ENCODE measurements at places on chromosomes 2 and 18.

DNA sequence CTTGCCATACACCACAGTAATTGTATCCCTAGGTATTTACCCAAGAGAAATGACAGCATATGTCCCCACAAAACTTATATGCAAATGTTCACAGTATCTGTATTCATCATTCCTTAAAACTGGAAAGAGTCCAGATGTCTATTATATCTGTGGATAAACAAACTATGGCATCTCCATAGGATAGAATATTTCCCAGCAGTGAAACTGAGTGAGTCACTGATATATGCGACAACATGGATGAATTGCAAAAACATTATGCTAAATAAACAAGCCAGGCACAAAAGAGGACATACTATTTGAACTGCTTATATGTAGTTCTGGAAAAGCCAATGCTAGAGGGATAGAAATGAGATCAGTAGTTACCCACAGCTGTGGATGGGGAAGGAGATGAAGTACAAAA, 359.4 kb upstream of the DSEL start:
- no peak for DNase-seq

GRCh38 chr2:42999856-43000241, 207.5 kb upstream of the HAAO start:
- no peak for DNase-seq

GRCh38 chr2:48269117-48269822, 260.7 kb upstream of the STON1 start:
- no peak for DNase-seq

DNA sequence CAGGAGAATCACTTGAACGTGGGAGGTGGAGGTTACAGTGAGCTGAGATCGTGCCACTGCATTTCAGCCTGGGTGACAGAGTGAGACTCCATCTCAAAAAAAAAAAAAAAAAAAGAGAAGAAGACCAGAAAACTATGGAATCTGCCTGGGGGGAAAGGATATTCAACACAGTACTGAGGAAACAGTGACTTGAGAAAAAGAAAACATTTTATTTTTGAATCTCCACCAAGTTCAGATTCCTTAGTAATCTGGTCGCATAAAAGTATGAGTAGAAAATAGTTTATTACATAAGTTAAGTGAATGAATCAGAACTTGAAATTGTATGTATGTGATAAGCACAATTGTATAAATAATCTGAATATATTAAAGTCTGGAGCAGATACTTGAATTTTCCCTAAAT, 13.0 kb upstream of the HAT1 start:
- no peak for DNase-seq

- DNase-seq, result no peak
Observed at GRCh38 chr2:104521247-104521646, 332.7 kb upstream of the POU3F3 start.

GRCh38 chr2:122960759-122961641, 1064.1 kb upstream of the CNTNAP5 start:
- no peak for DNase-seq

GRCh38 chr18:56152551-56153310, 485.7 kb downstream of the TXNL1 start:
- no peak for DNase-seq

- no peak for DNase-seq
Observed at GRCh38 chr2:203654826-203655225, 51.6 kb upstream of the CD28 start.

GRCh38 chr2:196370381-196370780, 199.0 kb upstream of the STK17B start:
- DNase-seq, result no peak

- no peak for DNase-seq
Observed at GRCh38 chr18:46265196-46266156, 161.3 kb downstream of the HAUS1 start.
